ENCODE measurements at places on chromosomes 11 and 22. TPM values are rescaled to one million over a fixed set of nuclear protein-coding genes. Genes with fewer than 3 reads are reported as not detected.
A peak's percentile ranks its signal among the peaks of the same experiment; 100 is the strongest.

DNA sequence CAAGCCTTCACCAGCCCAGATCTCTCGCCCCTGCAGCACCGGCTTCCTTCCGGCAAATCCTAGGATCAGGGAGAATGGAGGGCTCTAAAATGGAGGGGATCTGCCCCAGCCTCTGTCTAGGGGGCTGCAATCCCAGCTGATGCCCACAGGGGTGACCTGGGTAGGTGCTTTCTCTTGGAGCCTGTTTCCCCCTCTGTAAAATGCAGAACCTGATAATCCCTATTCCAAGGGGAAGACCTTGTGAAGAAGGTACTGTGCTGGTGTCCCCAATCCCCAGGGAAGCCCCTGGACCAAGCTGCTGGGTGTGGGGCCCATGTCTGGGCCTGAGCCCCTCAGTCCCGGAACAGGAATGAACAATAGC is 2.8 kb downstream of the EMID1 start:
- ATAC-seq: no peak

- no peak for ATAC-seq
These were observed 15.8 kb upstream of the OSBPL5 start for GRCh38 chr11:3180869-3181268.

DNA sequence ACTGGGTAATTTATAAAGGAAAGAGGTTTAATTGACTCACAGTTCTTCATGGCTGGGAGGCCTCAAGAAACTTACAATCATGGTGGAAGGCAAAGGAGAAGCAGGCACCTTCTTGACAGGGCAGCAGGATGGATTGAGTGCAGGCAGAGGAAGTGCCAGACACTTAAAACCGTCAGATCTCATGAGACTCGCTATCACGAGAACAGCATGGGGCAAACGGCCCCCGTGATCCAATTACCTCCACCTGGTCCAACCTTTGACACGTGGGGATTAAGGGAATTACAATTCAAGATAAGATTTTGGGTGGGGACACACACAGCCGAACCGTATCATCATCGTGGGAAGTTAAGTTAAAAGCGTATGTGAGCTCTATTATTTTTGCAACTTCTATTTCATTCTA is 71.4 kb upstream of the SYN3 start:
- ATAC-seq: no peak

DNA sequence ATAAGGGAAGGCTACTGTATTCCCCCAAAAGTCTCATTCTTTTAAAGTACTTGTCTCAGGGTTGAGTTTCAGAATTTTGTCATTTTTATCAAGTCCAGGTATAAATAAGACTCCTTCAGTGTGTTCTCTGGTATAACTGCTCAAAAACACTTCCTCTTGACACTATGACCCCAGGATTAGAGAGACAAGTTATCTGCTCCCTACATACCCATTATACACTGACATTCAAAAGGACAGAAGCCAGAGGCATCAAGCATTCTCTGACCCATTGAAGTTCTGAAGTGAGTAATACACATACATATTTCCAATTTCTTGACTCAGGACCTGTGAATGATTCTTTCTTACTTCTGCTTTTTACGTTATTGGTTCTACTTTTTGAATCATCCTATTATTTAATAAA is 447.8 kb upstream of the CNTN5 start:
- no peak for ATAC-seq

GRCh38 chr11:100929377-100929776 is 200.2 kb downstream of the PGR start:
- no peak for ATAC-seq

- peak; percentile 36 for ATAC-seq
These were observed 362.3 kb upstream of the KIRREL3 start for GRCh38 chr11:127362754-127363308.

DNA sequence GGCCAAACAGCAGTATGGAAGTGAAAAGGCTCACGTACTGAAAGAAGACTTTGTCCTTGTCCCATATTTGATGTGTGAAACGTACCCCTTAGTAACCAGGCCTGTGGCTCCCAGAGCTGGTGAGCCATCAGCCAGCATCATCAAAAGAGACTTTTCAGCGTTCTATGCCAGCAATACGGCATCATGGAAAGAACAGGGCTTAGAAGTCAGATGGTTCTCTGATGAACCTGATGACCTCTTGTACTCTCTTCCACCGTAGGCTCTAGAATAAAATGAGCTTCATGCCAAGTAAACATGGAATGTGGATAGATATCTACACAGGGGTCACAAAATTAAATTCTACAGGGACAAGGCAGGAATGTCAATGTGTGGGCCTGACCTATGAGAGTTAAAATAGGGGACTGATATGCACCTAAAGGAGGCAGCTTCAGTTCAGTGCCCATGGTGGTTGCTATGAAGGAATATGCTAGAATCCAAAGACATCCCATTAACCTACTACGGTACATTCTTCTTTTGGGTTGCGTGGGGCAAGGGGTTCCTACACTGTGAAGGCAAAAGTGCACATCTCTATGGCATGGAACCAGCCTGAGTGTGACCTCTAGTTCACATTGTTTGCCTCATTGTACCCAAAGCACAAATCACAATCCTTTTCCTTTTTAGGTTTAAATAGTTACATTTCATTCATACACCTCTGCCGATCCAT is 130.6 kb downstream of the ETS1 start:
- no peak for ATAC-seq

GRCh38 chr22:39683639-39684038 is 113.1 kb downstream of the CACNA1I start:
- ATAC-seq: no peak

DNA sequence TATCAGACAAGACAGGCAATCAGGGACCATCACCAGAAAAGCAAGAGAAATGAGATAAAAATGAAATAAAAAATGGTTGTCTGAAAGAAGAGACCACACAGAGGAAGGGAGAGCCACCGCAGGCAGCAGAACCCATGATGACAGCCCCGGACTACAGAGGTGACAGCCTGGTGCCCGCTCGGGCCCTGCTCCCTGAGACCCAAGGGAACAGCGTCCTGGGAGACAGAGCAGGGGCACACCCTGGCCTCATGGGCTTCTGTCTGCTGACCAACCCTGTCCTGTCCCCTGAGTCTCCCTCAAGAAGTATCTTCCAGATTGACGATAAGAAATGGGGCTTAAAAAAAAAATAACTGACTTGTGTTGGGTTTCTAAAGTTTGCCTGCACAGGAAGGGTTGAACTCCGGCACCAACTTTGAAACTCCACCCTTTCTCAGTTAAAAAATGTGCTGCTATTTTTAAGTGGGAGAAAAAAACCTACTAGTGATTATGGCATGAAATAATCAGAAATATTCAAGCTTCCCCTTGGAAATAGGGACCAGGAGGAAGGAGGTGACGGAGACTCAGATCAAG is 70.1 kb upstream of the TTLL12 start:
- ATAC-seq: no peak

DNA sequence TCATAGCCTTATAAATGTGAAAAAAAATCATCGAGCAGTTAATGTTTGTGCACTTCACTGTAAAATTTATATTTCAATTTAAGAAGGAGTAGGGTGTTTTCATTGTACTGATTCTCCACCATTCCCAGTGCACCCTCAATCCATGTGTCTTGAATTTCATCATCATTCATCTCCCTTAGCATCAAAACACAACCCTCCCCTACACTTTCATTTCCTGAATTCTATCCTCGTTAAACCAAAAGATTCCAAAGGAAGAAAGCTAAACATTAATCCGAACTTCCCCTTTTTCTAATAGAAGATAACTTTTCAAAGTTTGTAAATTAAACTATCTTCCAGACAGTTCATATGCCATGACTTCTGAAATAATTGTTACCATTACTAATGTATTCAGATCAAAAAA is 34.1 kb upstream of the OR8B8 start:
- ATAC-seq: no peak

Gene THY1
- total RNA-seq: 24.0 TPM

Gene UBQLNL
- total RNA-seq: 0.63 TPM

Gene PLEKHB1
- 2.1 TPM for total RNA-seq

Gene FGF3
- 0.11 TPM for total RNA-seq

Gene NOX4
- 0.36 TPM for total RNA-seq

Gene PHOX2A
- 0.87 TPM for total RNA-seq

Measured in motor neuron (in vitro differentiated cells).